NCI-H446 treated with DMSO at 0.1 percent for 48 hours (cell line): ENCODE measurements at places on chromosomes 5 and 9.

DNA sequence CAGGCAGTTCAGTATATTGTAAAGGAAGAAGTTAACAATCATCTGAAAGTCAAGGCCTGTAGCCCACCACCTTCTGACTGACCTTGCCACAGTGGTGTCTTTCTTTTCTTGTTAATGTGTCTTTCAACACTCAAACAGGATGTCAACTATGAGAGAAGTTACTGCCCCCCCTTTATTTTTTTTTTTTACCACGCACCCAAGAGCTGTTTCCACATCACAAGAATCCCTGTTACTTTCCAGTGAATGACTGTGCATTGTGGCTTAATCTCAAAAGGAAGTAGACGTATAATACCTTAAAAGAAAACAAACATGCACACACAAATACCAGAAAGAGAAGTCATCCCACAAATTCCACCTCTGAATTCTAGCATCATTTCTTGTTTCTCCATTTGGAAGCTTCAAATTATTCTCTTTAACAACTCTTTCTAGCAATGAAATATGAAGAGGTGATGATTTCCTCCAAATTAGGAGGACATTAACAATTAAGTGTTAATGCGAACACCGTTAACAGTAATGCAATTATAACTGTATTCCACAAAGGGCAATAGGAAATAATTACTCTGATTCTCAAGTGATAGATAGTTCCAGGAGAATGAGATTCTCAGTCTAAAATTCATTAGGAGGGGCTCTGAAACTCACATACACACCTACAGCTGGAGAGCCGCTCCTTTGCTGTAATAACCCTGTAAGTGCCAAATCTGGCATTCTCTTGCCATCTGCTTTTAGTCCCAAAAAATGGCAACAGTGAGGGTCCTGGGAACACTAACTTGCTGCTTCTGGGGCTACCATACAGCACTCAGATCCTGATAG lies 201.0 kb downstream of the EFNA5 start:
- DNase-seq: no peak

GRCh38 chr9:13020146-13021040 lies 245.6 kb downstream of the LURAP1L start:
- DNase-seq: no peak

DNA sequence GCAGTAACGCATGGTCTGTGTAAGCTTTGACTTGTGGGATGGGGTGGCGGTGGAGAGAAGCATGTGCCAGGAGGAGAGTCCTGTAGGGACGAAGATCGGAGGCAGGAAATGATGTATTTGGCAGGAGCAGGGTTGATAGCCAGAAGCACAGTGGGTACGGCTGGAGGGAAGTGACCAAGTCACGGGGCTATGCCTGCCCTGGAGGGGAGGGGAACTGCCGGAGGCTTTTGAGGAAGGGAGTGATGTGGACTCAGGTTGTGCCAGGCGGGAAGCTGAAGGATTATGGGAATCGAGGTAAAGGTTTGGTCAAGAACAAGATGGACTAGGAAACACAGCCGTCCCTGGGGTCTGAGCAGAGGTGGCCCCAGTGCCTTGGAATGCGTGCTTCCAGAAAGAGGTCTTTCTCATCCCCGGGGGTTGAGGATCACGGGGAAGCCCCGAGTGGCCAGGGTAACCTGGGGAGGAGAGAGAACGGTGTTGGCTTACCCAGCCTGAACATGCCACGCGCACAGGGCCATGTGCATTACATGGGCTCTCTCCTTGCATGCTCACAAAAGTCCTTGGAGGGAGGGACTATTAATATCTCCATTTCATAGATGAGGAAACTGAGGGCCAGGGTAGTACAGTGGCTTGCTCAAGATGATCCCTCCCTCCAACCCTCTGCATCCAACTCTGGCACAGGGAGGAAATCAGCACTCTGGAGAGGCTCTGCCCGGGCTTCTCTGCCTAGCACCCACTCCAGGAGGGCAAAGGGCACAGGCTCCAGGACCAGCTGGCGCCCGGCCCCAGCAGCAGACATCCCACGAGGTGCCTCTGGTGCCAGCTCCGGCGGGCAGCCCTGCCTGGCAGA lies 253.8 kb downstream of the PBX3 start:
- DNase-seq: no peak

- DNase-seq: no peak
Observed at GRCh38 chr5:180690562-180690961, 41.2 kb upstream of the FLT4 start.

GRCh38 chr9:93072383-93072795 lies 13.9 kb downstream of the SUSD3 start:
- DNase-seq: no peak

GRCh38 chr9:126347093-126347492 lies 20.5 kb downstream of the MVB12B start:
- no peak for DNase-seq

DNA sequence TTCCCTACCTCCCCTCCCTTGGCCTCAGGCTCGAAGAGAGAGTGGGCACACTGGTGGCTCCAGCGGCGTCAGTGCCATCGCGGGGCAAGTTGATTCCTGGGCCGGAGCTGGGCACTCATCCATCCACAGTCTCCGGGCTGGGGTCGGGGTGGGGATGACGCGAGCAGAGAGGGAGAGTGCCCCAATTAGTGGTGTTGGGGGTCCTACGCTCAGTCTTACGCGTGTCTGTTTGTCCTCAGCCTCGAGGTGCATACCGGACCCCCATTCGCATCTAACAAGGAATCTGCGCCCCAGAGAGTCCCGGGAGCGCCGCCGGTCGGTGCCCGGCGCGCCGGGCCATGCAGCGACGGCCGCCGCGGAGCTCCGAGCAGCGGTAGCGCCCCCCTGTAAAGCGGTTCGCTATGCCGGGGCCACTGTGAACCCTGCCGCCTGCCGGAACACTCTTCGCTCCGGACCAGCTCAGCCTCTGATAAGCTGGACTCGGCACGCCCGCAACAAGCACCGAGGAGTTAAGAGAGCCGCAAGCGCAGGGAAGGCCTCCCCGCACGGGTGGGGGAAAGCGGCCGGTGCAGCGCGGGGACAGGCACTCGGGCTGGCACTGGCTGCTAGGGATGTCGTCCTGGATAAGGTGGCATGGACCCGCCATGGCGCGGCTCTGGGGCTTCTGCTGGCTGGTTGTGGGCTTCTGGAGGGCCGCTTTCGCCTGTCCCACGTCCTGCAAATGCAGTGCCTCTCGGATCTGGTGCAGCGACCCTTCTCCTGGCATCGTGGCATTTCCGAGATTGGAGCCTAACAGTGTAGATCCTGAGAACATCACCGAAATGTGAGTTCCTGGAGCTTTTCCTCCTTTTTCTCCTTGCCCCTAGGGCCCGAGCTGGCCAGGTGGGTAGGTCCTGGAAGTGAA lies 861 bp downstream of the NTRK2 start:
- no peak for DNase-seq

GRCh38 chr9:129884220-129885017 lies 49.2 kb downstream of the USP20 start:
- no peak for DNase-seq

GRCh38 chr9:106757514-106757913 lies 105.5 kb upstream of the ZNF462 start:
- no peak for DNase-seq

DNA sequence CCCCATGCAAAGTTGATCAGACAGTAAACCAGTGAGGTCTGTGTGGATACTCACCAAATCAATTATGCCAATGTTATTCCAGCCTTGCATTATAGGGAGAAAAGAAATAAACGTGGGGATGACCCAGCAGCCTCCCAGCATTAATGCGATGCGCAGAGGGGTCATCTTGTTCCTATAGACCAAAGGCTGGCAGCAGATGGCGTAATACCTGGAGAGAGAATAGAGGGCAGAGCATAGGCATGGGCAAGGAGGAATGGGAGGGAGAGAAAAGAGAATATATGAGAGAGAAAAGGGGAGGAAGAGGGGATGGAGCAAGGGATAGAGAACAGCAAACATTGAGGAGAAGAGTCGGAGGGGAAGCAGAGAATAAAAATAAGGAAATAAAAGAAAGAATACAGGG lies 131.2 kb downstream of the HTR4 start:
- DNase-seq: no peak

GRCh38 chr9:129615407-129616285 lies 5.3 kb downstream of the C9orf50 start:
- DNase-seq: no peak

DNA sequence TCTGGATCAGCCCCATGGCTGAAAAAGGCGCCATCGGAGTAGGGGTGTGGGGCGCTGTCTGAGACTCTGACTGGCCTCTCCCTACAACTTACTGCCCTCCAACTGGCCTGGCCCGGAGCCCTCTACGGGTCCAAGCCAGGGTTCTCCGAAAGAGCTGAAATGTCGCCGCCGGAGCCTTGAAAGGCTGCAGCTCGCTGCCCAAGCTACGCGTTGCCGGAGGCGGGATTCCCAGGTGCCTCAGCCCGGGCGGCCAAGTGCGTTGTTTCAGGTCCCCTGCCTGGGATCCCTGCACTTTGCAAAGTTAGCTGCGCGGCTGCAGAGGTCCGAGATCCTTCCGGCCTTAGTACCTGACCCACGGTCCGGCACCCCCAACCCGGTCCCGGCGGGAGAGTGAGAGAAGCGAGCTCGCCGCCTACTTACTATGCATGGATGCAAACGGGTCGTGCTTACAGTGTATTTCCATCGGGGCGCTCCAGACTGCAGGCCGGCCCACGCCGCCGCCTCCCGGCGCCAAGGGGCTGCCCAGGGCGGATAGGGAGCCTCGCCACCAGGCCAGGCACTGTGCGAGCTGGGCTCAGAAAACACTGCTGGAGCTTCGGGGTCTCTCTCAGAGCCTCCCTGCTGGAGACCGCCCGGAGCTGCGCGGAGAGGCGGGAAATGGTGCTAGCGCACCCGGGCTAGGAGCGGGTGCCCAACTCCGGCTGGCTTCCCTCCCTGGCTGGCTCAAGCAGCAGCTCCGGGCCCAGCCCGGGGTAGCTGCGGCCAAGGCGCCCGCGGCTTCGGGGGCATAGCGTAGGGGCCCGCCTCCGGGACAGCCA lies 7.7 kb downstream of the PAX5 start:
- no peak for DNase-seq

GRCh38 chr5:127313847-127314473 lies 23.4 kb downstream of the MEGF10 start:
- DNase-seq: no peak

DNA sequence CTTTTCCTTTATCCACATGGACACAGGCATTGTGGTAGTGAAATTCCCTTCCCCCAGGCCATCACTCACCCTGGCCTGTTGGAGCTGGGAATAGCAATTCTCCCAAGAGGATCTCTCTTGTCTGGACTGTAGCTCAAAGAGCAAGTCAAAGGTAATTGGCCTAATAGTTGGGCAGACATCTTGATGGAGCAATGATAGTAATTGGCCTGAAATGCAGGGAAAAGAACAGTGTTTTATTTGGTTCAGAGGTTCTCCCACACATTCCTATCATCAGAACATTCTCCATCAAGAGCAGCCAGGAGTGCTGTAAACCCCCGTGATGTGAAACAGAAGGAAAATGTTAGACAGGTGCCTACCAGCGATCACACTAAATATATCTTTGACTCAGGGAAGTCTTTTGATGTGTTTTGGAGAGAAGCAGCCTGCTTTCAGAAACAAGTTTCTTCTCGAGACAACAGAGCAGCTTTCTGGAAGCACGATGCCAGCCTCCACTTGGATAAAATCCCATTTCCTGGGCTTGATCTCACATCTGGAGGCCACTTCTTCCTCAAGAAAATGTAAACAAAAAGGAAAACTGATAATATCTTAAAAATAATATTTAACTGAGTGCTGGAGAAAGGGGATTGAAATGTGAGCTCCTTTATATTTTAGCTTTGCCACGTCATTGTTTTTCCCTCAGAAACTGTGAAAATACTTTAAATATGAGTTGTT lies 198.1 kb upstream of the WWC1 start:
- no peak for DNase-seq

DNA sequence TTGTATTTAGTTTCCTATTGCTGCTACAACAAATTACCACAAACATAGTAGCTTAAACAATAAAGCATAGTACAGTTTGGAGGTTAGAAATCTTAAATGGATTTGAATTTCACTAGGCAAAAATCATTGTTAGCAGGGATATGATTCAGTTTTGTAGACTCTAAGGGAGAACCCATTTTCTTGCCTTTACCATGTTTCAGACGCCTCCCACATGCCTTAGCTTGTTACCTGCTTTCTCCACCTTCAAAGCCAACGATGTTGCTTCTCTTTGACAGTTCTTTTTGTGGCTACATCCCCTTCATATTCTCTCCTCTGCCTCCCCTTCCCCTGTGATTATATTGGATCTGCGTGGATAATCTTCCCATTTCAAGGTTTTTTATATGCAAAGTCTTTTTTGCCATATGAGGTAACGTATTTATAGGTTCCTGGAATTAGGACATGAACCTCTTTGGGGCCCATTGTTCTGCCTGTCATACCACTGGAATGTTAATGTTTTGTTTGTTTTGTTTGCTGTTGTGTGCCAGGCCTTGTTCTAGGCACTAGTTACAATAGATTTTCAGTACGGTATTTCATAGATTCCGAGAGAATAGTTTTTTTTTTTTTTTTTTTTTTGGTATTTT lies 54.1 kb downstream of the UHRF2 start:
- no peak for DNase-seq

DNA sequence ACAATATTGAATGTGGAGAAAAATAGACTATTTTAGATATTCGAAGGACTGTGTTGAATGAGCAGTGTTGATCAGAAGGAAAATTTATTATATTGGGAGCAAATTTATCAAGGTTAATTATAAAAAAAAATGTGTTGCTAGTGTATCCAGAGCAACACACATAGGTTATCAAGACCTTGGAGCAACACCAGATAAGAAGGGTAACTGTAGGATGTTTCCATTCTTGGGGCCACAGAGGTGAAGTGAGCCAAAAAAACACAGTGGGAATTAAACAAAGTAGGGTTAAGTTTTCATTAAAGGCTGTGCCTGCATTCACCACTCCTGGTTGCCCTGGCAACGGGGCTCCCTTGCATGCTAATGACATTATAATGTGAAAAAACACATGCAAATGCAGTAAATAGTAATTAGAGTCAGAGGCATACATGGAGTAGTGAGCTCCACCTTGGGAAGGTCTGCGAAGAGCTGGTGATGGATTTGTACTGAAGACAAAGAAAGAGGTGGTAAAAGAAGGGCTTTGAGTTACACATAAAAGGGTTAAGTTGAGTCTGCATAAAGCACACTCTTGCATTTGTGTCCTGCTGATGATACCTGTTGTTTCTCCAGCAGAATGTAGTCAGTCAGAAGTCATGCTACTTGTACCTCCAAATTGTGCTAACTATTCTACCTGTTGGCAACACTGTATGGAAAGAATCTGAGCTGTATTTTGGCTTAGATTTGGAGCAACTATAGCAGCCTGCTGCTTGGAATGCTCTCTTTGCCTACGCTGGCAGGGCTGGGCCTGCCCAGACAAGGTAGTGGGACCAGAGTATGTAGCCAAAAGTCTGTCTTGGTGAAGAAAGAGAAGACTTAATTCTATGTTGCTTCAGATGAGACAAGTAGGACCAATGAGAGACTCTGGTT lies 59.6 kb downstream of the ATG10 start:
- DNase-seq: no peak

DNA sequence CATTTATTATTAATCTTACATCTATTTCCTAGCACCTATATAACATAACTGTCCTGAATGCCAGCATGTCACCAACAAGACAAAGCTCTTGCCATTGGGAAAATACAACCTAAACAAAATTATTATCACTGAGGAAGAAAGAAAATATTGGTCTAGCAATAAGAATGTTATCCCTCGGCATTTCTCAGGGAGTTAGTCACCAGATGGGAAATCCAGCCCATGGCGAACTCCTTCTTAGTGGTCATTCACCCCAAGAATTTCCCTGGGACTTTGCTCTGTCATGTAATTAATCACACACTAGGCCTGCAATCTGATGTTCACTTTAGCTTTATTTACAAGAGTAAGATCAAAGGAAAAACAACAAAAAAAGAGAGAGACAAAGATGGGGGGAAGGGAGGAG lies 56.1 kb upstream of the TAS2R1 start:
- DNase-seq: no peak

- no peak for DNase-seq
Observed at GRCh38 chr9:136268318-136268717, 22.7 kb upstream of the QSOX2 start.
